ENCODE measurements at places on chromosomes 16 and 17. TPM values are rescaled to one million over a fixed set of nuclear protein-coding genes. Genes with fewer than 3 reads are reported as not detected.
A peak's percentile ranks its signal among the peaks of the same experiment; 100 is the strongest.

Gene LPO
- total RNA-seq = not detected

Gene HOXB5
- total RNA-seq = not detected

DNA sequence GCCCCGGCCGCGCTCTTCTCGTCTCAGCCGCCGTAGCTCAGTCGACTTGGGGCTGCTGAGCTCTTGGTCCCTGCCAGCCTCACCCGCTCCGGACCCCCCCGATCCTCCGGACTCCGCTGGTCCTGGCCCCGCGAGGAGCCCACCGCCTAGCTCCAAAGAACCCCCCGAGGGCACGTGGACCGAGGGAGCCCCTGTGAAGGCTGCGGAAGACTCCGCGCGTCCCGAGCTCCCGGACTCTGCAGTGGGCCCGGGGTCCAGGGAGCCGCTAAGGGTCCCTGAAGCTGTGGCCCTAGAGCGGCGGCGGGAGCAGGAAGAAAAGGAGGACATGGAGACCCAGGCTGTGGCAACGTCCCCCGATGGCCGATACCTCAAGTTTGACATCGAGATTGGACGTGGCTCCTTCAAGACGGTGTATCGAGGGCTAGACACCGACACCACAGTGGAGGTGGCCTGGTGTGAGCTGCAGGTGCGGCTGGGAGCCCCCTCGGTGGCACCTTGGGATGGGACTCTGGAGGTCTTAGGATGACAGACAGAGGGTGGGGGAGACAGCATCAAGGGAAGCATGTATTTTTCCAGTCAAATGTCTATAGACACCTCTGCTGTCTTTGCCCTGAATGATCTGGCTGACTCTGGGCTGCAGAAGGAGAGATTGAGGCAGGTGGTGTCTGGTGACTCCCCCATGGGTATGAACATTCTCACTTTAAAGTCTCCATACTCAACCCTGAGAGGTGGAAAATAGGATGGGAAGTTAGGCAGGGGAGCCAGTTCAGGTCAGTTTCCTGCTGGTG is 635 bp downstream of the WNK4 start:
- no peak for DNase-seq

DNA sequence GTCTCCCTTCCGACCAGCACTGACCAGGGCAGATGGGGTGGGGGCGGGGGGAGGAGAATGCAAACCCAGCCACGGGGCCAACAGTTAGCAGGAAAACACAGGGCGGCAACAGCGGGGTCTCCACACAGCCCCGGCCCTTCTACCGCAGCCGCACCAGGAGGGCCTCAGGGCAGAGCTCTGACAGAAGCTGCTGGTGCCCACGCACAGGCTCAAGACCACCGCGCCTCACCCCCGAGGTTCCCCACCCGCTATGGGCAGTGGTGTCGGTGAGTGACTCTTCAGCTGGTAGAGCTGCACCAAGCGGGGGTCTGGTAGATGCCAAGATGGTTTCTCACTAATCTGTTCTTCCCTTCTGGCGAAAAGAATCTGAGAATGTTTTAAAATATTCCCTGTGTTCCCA is 16.1 kb downstream of the HAGH start:
- no peak for DNase-seq

DNA sequence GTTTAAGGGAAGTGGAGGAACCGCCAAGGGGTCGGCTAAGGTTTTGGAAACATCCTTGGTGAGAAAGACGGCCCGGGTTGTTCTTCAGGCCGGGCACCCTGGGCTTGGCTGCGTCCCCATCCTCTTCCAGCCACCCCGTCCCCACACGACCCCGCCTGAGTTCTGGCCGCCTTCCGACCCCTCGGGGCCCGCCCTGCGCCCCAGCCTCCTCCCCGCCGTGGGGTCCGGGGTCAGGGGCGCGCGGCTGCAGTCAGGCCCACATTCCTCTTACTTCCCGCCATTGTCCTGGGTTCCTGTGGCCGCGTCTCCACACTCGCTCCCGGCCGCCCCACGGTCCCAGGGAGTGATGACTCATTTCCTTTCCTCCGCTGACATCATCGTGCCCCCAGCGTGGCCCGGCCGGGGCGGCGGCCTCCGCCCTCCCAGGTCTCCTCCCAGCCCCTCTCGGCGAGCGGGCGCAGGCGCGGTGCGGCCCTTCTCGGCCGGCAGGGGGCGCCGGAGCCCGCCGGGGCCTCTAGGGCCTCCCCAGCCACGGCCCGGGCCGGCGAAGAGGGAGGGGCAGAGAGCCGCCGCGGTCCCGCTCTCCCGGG is 59.6 kb downstream of the WSB1 start:
- peak; percentile 76 for DNase-seq

- no peak for DNase-seq
Observed at GRCh38 chr17:20983359-20983637, 59.5 kb downstream of the USP22 start.

GRCh38 chr17:29982991-29983653 is 41.7 kb downstream of the EFCAB5 start:
- DNase-seq = no peak

Data from bronchial epithelial cell (primary cell).